CD4-positive, alpha-beta T cell treated with Interleukin-6 at 100 ng/mL for 8 hours (primary cell): ENCODE measurements at places on chromosomes 7 and 10.

GRCh38 chr7:114539575-114539974 lies 125.0 kb downstream of the FOXP2 start:
- no peak for DNase-seq

DNA sequence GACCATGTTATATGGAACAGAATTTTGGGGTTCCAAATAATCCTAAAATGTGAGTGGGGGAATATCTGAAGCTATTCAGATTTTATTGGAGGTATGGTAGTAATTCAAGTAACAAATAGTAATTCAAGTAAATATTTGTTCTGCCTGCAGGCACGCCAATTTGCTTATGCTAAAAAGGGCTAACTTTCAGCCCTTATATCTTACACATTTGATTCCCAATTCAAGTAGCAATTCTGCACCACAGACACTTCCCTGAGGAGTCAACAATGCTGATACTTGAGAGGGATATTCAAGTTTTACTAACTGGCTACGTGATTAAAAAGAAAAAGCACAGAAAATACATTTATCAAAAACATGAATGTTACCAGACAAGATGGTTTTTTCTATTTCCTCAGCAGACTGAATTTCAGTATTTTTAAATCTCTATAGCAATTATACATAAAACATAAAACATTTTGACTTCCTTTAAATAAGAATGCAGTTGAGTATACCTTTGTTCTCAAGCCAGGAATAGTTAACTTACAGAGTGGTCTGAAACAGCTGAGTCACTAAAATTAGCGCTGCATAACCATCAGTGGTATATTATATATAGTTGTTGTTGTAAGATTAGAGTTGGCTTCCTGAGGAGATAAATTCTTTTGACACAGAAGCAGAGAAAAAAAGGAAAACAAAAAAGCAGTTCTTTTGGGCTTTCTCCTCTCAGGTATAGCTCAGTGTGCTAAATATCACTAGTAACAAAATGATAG lies 33.9 kb downstream of the MTPN start:
- DNase-seq = no peak

GRCh38 chr7:37208528-37208927 lies 240.1 kb downstream of the ELMO1 start:
- peak; percentile 43 for DNase-seq

- DNase-seq = no peak
Measured at GRCh38 chr10:121732656-121733445, 134.6 kb upstream of the FGFR2 start.

GRCh38 chr7:4056552-4057288 lies 625.4 kb upstream of the FOXK1 start:
- DNase-seq = no peak

GRCh38 chr7:25259487-25260243 lies 31.4 kb upstream of the NPVF start:
- DNase-seq = peak; percentile 73

DNA sequence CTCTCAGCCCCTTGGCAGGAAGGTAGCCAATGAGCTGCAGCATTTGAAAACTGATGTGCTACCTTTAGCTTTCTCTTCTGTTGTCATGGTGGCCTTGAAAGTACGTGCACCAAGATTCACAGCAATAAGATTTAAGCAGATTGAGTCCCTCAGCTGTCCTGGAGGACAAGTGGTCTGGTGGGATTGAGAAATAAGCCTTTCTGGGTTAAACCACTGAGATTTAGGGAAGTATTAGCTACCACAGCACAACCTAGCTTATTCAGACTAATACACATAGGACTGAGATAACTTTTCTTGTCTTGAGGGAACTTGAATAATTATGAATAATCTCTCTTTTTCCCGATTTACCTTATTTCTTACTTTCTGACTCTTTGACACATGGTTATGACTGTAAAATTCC lies 324.0 kb downstream of the PTEN start:
- DNase-seq = no peak

DNA sequence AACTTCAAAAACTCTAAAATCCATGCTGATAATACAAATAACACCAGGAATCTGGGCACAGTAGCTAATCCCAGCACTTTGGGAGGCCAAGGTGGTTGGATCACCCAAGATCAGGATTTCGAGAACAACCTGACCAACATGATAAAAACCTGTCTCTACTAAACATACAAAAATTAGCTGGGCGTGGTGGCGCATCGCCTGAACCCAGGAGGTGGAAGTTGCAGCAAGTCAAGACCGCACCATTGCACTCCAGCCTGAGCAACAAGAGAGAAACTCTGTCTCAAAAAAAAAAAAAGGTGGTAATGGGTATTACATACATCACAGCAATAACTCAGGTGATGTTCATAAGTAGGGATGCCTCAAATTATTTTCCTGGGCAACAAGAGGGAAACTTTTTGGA lies 315.0 kb upstream of the MEOX2 start:
- DNase-seq = no peak

GRCh38 chr7:129519464-129519863 lies 17.1 kb downstream of the SMKR1 start:
- no peak for DNase-seq

GRCh38 chr7:12731214-12731656 lies 43.8 kb downstream of the ARL4A start:
- peak; percentile 36 for DNase-seq

DNA sequence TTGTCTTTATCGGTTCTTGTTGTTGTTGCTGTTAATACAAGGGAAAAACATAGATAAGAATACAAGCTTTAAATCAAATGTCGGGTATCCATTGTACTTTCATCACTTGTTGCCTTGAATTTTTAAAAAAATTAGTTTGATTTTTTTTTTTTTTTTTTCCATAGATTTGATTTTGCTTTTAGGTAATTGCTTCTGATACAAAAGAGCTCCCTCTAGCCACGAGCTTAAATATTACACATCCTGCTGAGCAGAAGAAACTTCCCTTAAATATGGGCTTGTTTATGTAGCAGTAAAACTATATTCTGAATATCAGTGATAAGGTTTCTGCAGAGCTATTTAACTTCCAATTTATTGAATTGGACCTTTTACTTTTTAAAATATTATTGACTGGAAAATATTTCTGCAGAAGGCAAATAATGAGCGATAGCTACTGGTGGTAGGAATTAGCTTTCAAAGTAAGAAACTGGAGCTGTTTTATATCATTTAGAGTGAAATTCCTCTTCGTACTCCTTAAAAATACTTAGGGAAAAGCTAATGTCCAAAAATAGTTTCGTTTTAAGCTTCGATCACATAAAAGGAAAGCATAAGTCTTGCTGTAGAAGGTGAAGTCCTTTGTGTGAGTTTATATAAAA lies 216.9 kb downstream of the POLR1F start:
- no peak for DNase-seq

GRCh38 chr7:1514995-1515401 lies 10.8 kb upstream of the INTS1 start:
- no peak for DNase-seq

DNA sequence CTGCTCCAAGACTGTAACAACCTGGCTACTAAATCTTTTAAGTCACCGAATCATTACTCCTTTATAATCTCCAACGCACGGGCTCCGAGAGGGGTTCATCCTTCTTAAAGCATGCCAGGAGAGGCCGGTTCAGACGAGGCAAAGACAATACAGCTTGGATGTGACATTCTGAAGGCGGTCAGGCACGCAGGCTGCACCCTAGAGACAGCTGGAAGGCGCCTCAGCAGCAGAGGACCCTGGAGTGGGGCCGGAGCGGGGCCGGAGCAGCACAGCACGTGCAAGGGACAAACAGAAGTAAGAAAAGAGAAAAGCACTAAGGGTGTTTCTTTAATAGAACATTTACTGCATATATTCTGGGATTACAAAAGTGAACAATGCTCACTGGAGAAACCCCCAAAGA lies 97.8 kb upstream of the PPP2R2D start:
- DNase-seq = no peak

- no peak for DNase-seq
Measured at GRCh38 chr7:17019106-17019505, 137.3 kb upstream of the AGR3 start.

- DNase-seq = no peak
Measured at GRCh38 chr7:132072165-132072564, 504.1 kb downstream of the PLXNA4 start.

DNA sequence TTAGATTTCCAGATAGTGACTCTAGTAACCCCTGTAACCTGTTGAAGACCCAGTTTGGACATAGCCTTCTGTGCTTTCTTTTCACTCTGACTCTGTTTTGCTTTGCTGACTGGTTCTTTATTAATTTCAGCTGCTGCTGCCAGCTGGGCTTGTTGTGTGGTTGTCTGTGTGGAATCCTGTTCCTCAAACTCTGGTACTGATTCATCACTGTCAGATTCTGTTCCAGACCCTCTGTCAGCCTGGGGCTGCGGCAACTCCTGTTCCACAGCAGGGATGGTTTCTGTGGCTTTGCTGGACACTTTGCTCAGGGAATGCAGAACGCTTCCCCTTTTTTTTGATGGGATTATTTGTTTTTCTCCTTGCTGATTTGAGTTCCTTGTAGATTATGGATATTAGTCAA lies 104.9 kb downstream of the SEC23IP start:
- no peak for DNase-seq

DNA sequence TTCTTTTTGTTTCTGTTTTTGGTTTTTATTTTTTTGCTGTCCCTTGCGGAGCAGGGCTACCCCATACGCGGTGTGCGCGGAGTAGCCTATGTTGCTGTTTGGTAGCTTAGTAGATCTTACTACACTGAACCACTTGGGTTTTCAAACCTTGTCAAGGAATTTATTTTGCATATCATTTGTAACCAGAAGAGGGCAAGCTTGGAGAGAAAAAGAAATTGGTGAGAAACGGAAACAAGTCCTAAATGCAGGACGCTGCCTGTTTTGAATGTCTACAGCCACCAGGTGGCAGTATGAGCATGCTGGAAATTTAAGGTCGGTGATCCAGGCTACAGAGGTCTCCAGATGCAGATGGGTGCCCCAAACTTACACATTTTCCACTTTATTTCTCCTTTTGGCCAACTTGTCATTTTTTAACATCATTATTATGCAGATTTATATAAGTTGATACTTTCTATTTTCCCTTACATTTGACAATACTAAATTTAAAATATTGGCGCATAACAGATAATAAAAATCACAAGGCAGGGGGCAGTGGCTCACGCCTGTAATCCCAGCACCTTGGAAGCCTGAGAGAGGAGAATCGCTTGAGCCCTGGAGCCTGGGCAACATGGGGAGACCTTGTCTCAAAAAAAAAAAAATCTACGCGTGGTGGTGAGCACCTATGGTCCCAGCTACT lies 15.3 kb upstream of the TRA2A start:
- DNase-seq = peak; percentile 85

DNA sequence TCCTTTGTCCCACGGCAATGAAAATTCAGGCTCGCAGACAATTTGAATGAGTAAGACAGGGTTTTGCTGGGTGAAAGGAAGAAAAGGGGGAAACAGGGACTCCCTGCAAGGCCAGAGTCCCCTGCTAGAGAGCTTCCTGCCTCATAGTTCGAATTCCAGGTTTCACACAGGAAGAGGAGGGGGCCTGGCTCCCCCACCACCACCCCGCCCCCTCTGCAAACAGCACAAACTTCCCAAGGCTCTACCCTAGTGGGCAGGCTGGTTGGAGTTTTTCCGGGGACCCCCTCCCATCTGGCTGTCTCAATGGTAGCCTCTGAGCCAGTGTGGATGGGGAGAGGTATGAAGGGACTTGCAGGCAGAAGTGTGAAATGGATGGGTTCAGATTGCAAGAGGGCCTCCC lies 57.4 kb upstream of the NEBL start:
- no peak for DNase-seq

GRCh38 chr10:7895699-7896090 lies 77.4 kb downstream of the TAF3 start:
- no peak for DNase-seq

DNA sequence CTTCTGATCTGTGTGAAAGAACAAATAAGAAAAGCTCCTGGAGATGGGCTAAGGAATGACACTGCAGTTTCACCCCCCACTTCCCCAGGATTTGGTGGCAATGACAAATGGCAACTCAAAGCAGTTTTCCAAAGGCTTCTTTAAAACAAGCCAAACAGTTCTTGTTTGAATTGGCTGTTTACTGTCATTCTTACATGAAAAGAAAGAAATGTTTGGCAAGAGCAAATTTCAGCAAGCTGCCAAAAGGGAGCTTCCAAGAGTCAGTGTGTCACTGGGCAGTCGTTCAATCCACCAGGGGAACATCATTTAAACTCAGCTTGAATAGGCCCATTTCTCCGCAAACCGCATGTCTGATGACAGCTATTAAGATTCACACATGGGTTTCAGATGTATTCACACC lies 119.0 kb upstream of the RHOBTB1 start:
- DNase-seq = no peak

- no peak for DNase-seq
Measured at GRCh38 chr7:142916508-142916907, 17.0 kb downstream of the TRPV5 start.

- peak; percentile 64 for DNase-seq
Measured at GRCh38 chr7:44631458-44632115, 25.2 kb downstream of the OGDH start.

DNA sequence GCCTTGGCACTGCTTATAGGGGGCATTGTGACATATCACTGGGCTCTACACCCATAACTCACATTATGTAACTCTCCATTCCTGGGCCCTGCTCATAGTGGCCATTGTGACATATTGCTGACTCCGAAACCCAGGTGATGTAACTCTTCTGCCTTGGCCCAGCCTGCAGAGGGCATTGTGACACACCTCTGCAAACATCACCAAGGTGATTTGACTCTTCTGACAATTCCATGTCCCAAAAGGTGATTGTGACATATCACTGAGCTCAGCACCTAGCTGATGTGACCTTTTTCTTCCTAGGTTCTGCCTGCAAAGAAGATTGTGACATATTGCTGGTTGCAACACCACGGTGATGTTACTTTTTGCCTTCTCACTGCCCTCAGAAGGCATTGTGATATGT lies 36.5 kb upstream of the ZNF680 start:
- no peak for DNase-seq

DNA sequence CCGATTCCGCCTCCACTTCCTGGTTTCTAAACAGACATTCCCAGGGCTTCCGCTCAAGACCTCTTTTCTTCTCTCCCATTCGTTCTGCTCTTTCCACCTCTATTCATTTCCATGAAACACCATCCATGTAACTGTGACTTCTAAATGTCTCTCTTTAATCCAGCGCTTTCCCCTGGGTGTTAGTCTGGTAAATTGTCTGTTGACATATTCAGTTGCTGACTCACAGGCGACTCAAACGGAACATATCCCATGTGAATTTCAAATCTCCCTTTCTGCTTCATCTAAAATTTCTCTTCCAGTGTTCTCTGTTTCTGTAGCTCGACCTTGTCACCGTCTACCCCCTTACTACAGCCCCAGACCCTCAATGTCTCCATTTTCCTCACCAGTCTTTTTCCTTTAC lies 119.1 kb downstream of the PFKFB3 start:
- DNase-seq = no peak

DNA sequence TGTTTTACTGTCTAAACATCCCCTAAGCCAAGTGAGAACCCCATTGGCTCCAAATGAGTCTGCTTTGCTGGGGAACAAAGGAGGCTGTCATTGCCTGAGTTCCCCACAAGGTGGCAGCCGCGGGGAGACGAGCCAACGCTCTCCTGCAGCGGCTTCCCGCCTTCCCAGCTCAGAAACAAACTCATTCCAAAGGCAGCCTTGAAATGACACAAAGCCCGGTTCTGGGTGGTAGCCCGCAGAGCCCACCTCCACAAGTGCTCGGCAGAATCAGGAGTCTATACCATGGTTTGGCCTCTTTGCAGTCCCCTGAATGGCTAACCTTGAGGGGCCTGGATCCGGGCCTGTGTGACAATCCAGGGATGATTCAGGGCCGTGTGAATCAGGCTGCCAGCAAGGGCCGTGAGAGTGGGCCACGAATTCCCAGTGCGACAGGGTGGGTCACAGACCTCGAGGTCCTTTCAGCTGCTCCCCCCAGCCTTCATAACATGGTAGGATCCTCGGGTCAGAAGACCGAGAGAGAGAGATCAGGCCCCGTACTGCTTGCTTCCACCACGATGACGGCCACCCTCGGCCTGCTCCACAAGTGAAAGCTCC lies 79.7 kb downstream of the DLG5 start:
- peak; percentile 43 for DNase-seq

- no peak for DNase-seq
Measured at GRCh38 chr10:95739056-95739455, 16.9 kb upstream of the ENTPD1 start.
